Stimulated activated CD8-positive, alpha-beta memory T cell treated with anti-CD3 and anti-CD28 coated beads, Interleukin-7, amount 100 ng/mL, for 1 hour (primary cell): ENCODE measurements at places on chromosomes 3 and 15.

- no peak for DNase-seq
Measured at GRCh38 chr3:42493798-42494151, 8.7 kb upstream of the VIPR1 start.

DNA sequence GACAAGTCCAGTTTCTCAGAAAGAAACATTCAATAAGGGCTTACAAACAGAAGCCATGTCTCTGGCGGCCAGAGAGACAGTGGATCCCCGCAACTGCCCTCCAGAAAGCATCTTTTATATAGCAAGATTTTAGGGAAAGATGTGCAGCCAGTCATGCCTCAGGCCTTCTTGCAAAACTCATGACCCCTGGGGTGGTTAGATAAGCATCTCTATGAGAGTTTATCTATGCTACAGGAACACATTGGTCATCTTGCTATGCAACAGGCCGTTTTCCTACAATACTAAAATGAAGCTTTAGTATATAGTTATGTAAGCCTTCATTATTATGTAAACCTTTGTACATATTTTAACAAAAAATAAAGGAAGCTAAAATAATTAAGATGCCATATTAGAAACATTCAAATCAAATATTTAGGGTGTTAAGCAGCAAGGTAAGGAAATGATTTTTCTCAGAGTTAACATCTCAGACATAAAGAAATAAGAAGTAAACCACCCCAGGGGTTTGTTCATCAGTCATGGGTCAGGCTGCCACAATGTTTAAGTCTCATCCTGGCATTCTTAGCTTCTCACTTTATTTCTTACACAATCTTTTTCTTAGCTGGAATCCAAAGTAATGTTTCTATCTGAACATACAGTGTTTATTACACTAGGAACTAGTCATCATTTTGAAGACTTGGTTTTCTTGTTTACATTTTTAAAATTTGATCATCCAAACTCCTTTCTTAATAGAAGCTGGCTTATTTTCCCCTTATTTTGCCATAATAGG lies 6.3 kb upstream of the FSIP1 start:
- no peak for DNase-seq

DNA sequence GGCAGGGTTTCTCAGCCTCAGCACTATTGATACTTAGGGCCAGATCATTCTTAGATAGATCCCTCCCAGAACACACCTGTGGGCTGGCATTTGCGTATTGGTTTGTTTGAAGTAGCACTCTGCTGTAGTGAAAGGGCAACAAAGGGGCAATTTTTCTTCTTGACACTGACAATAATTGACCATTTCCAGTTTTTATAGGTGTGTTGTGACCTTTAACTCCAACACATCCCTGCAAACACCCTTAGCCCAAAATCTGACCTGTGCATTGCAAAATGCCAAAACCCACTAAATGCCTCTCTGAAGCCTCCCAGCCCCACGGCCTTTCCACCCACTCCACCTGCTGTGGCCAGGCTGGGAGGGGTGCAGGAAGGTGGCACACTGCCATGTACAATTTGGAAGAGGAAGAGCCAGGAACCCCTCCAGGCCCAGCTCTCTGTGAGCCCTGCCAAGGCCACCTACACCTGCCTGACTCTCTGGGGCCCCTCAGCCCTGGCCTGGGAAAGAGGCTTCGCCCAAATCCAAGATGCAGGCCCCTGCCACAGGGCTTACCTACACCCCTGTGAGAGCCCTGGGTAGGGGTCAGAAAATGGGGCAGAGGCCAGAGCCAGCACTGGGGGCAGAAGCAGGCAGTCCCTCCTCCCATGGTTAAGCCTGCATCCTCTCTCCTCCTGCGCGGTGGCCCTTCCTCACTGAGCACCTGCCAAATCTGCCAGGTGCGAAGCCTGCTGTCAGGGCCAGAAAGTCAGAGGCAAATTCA lies 9.6 kb upstream of the CYP11A1 start:
- DNase-seq, result no peak

DNA sequence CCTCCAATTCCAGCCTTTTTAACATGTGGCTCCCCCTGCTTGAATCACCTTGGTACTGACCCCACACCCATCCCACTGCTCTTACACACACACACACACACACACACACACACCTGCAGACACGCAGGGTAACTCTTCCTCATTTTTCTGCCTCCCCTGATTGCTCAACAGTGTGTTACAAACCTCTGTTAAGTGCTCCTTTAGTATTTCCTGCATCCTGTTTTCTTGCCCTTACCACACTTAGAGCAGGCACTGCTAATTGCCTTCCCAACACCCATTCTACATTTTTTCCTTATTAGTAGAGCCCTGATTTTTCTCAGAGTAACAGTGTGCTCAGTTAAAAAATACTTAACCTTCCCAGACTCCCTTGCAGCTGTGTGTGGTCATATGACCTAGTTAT lies 184.0 kb downstream of the EBLN2 start:
- DNase-seq, result no peak

DNA sequence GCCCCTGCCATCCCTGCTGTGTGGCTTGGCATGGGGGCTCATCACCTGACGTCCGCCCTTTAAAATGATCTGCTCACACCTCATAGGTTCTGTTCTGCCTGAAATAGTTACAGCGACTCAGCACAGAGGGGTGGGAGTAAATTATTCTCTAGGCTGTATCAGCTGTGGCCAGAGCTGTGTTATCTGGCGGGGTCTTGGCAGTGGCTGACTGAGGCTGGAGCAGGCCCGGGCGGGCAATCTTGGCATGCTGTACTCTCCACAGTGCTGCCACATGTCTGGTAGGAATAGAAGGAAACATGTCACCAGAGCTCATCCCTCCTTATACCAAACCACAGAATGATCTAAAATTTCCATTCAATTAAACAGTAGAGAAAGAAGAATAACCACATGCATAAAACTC lies 499.9 kb upstream of the LMCD1 start:
- DNase-seq, result no peak

DNA sequence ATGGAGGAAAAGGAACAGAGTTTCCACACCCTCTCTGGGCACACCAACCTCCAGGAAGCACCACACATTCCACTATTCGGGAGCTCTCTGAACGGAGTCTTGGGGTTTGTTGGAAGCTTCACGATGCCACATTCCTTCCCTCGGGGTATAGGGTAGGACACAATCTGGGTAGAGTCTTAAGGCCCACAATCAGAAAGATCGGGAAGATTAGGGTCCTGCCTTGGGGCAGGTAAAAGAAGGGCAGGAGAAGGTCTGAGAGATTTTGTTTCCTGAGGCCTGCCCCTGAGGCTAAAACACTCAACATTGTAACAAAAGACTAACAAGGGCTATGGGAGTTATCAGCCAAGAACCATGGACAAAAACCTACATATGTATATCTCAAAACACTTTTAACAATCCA lies 89.2 kb upstream of the RAP2B start:
- DNase-seq, result no peak

DNA sequence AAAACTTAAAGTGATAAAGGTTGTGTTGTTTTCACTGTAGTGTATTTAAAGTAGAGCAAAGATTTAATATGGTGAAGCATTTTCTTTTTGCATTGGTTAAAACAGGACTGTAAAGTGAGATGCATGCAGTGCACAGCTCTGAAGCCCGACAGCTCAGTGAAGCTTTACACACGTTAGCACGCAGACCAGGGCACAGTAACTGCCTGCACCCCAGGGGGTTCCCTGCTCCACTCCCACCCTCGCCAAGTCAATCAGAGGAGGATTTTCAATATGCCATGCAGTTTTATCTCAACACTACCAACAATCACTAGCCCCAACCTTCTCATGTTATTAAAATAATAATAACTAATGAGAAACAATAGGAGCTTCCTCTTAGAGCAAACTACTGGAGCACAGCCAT lies 28.1 kb upstream of the BCL2L10 start:
- no peak for DNase-seq

- no peak for DNase-seq
Measured at GRCh38 chr15:67999320-68000100, 54.6 kb upstream of the PIAS1 start.

DNA sequence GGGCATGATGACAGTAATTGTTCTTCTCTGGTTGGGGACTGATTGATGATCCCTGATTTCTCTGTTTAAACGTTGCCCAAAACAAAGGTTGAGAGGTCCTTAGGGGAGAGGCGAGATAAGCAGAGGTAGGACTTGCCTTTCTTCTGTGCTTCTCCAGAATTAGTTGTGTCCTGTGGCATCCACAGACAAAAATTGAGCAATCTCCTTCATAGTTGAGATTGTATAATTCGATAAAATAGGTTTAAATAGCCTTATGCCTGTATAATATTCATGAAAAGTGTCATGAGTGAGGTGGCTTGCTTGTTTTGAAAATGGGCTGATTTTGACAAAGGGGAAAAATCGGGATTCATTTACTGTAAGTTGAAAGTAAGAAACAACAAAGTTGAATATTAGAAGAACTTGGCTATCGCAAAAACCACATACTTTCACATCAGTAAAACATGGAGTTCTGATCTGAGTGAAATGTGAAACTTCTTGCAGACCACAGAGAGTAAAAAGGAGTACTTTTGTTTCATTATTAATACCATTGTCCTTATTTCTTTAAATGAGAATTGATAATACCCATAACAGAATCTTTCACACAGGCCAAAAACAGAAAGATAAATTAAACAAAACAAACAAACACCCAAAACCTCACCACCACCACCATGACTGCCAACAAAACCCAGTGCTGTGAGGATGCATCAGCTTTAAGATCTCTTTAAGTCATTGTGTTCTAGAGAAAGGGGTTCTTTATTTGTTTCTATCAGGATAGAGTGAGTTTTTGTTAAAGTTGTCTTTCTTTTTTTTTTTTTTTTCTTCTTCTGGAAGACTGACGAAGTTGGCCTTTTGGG lies 155.7 kb downstream of the LPP start:
- DNase-seq, result no peak

GRCh38 chr15:96574782-96575181 lies 244.3 kb downstream of the NR2F2 start:
- no peak for DNase-seq

- DNase-seq, result no peak
Measured at GRCh38 chr15:66614951-66615760, 49.4 kb upstream of the LCTL start.

GRCh38 chr3:12025584-12025983 lies 21.4 kb downstream of the SYN2 start:
- no peak for DNase-seq

- no peak for DNase-seq
Measured at GRCh38 chr15:96107916-96108315, 222.6 kb upstream of the NR2F2 start.

DNA sequence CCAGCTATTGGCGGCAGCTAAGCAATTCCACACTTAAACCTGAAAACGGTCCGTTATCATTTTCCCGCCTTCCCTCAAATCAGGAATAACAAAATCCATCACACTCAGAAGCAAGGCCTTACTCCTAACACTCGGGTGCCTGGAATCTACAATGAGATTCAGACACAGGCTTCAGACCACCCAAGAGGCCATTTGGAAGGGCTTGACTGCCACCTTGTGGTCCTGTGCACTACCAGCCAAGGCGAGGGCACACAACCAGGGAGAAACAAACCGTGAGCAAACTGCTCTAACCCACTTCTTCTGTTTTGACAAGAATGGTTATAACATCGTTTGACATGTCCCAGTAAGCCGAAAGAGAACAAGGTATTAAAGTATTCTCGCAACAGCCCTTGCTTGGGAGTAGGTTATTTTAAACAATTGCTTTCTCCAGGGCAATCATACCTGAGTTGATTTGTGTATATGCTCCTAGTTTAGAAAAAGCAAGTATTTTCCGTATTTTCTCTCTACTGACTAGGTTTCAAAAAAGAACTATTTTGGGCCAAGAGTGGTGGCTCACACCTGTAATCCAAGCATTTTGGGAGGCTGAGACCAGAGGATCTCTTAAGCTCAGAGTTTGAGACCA lies 40.1 kb upstream of the TAFA4 start:
- peak; percentile 10 for DNase-seq

DNA sequence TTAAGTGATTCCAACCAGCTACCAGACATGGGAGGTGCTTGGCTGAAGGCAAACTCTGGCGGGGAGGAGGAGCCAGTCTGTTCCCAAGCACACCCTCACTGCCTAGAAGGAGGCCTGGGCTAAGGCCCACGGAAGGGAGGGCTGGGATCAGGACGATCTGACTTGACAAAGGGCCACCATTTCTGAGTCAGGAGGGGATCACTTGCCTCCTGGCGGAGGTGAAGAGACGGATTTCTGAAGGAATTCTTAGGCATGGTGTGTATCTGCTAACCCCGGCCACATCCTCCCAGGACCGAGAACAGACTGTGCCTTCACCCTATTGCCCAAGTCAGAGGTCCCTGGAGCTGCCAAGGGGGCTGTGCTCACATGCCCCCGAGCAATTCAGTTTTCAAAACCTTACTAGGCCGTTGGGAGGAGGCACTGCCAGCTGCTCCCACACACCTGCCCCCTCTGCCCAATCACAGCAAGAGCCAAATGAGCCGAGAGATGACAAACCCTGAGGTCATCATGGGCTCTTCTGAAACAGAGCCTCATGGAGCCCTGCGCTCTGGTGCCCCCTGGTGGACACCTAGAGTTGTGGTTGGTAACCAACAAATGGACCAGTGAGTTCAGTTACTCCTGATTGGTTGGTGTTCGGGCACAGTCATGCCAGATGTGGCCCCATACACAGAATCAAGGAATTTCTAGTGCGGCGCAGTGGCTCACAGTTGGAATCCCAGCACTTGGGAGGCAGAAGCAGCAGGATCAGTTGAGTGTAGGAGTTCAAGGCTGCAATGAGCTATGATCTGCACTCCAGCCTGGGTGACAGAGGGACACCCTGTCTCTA lies 6.5 kb upstream of the TNK2 start:
- peak; percentile 85 for DNase-seq

DNA sequence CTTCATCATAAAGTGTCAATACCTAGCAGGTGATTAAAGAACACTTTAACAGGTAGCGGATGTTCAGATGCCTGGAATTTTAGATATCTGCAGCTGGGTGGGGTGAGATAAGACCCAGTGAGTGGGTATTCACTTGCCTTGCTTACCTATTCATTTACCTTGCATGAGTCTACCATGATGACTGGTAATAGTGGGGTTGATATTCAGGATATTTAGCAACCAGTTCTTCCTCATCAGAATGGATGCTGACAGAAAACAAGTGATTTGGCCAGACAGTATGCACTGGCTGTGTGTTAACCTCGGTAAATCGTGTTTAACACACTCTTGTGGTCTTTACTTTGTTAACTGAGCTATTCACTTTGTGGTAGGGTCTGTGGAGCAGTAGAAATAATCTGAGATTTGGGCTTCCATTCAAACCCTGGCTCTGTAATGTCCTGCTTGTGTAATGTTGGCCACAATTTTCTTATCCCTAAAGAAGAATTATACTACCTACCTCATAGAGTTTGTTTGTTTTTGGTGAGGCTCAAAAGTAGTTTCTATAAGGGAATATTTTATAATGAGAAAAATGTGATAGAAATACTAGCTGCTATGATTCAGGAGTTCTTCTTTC lies 391.9 kb upstream of the TBL1XR1 start:
- DNase-seq, result no peak

- DNase-seq, result no peak
Measured at GRCh38 chr3:123193448-123194101, 8.2 kb upstream of the SEC22A start.

- no peak for DNase-seq
Measured at GRCh38 chr3:158685159-158685558, 12.7 kb upstream of the LXN start.

DNA sequence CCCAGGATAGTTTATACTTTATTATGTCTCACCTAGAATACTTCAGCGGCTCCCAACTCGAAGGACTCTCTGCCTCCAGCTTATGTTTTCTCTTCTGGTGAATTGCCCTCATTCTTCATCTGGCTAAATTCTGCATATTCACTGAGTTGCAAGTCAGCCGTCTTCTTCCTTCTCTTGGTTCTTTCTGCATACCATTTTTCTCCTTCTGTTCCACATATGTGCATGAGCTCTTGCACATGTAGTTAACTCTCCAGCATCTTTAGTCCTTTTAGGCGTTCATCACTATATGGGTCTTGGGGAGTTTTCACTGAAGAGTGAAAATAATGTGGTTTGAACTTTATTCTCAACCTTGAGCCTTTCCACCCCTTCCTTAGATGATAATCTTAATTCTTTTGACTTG lies 70.1 kb downstream of the AP4E1 start:
- no peak for DNase-seq
